ENCODE measurements at places on chromosomes 12 and 14.
A peak's percentile ranks its signal among the peaks of the same experiment; 100 is the strongest.

DNA sequence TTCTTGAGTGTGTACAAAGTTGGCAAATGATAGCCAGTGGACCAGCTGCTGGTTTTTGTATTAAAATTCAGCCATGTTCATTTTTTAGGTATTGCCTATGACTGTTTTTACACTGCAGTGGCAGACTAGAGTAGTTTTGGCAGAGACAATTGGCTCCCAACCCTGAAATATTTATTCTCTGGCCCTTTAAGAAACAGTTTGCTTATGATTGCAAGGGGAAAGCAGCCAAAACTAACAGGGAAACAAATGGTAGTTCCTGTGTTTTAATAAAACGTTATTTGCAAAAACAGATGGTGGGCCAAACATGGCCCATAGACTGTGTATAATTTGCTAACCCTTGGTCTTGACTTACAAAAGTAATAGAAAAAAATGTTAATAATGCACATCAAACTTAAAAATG lies 110.2 kb downstream of the ALX1 start:
- DNase-seq, result no peak

DNA sequence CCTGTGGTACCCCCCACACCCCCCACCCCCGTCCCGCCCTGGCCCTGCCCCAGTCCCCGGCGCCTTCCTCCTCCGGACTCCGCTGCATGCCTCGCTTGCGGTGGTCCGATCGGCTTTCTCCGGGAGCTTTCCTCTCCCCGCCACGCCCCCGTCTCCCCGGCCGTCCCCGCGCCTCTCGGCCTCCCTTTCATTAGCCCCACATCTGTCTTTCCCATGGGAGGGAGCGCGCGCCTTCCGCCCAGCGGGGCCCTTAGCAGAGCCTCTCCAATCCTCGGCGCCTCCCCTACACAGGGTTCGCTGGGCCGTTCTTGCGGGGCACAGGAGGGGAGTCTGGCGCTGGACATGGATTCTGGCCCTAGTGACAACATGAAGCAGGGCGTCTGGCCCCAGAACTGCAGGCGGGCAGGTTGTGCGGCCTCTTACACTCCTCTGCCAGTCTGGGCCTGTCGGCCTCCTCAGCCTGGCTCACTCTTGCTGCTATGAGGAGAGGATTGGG lies 1.5 kb upstream of the EFS start:
- DNase-seq, result peak; percentile 79

GRCh38 chr14:22518073-22518472 lies 71.0 kb downstream of the DAD1 start:
- DNase-seq, result no peak

DNA sequence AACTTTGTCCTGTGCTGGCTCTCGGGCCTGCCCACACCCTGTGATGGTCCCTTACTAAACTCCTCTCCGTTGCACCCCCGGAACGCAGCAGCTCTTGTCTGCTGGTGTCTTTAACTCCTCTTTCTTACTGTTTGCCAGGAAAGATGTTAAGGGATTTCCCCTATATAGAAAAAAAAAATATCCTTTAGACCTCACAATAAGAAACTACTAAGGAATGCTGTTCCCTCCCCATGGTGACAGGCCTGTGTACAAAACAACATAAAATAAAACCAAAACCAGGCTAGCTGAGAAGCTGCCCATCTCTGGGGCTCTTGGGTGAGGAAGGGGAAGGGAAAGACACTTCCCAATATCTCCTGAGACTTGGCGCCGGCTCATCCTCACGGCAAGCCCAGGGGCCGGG lies 95.4 kb downstream of the CHGA start:
- DNase-seq, result no peak

DNA sequence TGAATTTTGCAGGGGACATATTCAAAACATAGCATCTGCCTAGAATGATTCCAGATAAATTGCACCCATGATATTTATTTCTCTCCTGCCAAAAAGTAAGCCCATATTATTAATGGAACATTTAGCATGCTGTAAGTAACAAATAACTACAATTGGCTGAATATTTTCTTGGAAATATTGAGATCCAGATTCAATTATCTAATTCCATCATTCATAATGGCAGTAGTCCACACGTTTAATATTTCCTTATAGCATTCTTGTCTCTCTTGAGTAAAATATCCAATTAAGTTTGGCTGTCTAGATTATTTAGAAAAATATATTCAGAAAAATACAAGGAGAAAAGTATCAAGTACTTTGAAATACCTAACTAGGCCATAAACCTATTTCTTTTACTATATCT lies 157.5 kb downstream of the FLRT2 start:
- no peak for DNase-seq

DNA sequence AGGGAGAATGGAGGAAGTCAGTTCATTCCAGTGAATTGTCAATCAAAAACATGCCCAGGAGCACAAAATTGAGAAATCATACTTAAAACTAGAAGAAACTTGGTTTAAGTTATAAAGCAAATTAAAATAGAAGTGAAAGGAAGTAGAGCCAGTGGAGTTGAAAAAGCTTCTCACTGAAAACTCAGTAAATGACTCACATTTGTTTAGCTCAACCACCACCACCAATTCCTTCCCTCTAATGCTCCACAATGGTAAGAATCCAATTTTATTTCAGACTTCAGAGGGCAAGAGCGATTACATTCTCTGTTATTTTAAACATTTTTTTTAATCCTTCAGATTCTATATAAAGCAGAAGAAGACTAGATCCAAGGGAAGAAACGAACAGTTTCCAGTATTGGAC lies 19.4 kb downstream of the UTP20 start:
- no peak for DNase-seq

DNA sequence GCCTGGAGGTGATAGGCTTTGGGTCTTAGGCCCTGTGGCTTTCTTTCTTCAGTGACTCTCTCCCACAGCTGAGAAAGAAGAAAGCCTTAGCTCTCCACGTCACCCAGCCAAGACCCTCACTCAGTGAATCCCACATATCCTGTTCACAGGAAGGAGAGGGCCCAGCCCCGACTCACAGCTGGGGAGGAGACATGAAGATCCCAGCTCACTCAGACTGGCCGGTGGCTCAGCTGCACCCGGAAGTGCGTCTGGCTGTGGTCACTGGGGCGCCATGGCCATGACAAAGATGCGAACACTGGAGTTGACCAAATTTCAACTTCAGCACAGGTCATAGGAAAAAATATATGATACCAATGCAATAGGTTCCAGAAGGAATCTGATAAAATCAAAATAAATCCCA lies 14.2 kb downstream of the DLK1 start:
- no peak for DNase-seq

DNA sequence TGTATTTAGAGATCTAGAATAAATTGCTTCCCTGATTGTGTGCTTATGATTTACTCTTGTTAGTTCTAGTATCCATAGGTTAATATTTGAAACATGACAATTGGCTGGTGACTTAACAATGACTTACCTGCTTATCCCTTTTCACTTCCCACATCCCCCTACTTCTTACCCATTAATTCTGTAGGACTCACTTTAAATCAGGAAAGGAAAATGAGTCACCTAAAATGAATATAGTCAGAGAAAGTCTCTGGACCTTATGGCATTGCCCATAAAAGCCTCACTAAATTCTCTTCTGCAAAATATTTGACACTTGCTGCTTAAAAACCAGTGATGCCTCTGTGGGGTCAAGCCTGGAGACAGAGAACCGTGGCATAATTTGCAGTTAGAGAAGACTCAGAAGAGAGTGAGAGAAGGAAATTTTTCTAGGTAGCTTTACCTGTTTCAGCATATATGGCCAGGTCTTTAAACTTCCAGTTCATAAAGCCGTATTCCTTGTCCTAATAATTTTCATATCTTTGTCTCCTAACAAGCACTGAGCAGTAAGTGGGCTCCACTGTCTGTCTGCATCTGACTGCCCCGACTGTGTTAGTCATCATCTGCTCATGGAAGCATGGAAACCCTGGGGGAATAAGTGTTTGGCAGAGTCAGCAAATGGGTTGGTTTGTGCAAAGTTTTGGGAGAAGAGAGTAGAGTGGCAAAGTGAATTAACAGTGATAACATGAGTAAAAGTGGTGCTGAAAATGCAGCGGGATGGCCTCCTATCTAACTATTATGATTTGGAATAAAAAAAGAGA lies 294.4 kb downstream of the AKAP6 start:
- DNase-seq, result no peak

DNA sequence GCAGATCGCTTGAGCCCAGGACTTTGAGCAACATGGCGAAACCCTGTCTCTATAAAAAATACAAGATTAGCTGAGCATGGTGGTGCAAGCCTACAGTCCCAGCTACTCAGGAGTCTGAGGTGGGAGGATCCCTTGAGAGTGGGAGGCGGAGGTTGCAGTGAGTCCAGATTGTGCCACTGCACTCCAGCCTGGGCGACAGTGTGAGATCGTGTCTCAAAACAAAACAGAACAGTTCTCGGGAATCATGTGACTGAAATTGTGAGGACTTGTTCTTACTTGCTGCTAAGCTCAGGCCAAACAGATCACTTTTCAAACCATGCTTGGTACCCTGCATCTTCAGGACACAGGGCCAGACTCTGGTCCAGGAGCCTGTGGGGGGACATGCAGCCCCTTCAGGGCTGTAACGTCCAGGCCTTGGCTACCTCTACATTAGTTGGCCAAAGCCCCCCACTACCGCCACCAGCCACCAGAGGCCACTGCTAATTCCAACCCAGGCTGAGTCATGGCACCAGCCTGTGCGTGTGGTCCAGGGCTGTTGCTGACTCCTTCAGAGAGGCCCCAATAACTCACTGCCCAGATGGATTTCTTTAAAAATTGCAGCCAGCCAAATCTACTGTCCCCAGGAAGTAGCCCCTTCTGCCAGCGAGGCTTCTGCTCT lies 33.4 kb upstream of the SYNDIG1L start:
- DNase-seq, result no peak

DNA sequence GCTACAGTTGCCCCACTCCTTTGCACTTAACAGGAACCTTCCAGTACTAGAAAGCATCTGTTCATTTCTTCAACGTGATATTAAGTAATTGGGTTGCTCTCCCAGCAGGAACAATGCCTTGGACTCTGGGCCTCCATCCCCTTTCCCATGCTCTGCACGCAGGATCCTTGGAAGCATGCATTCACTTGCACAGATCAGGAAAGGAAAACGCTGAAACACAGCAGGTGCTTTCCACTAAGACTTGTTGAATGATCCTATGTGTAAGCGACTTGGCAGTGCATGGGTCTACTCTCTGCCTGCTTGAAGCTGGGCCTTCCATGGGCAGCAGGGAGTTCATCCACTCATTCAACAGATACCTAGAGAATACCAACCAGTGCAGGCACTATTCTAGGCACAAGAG lies 2.3 kb downstream of the LTBP2 start:
- no peak for DNase-seq
